ENCODE measurements at places on chromosomes 4 and X. TPM values are rescaled to one million over a fixed set of nuclear protein-coding genes. Genes with fewer than 3 reads are reported as not detected.
A peak's percentile ranks its signal among the peaks of the same experiment; 100 is the strongest.

- DNase-seq: no peak
These were observed 325.5 kb downstream of the GRID2 start for GRCh38 chr4:92629302-92629701.

GRCh38 chrX:2397229-2398063, 103.3 kb downstream of the DHRSX start:
- DNase-seq: no peak

- DNase-seq: peak; percentile 47
These were observed 63.9 kb downstream of the TRAPPC11 start for GRCh38 chr4:183722731-183723560.

DNA sequence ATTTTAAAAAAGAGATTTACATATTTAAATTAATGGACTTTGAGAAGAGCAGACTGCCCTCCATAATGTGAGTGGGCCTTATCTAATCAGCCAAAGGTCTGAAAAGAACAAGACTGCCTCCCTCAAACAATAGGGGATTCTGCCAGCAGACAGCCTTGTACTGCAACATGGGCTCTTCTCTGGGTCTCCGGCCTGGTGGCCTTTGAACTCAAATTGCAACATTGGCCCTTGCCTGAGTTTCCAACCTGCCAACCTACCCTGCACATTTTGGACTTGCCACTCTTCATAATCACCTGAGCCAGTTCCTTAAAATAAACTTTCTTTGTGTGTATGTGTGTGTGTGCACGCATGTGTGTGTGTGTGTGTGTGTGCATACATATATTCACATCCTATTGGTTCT, 90.8 kb upstream of the OTUD4 start:
- DNase-seq: no peak

GRCh38 chr4:189029976-189030504, 890.8 kb downstream of the TRIML1 start:
- DNase-seq: no peak

- no peak for DNase-seq
These were observed 155.2 kb upstream of the PABPC5 start for GRCh38 chrX:91279479-91279878.

- no peak for DNase-seq
These were observed 63.2 kb upstream of the WWC2 start for GRCh38 chr4:183035726-183036415.

DNA sequence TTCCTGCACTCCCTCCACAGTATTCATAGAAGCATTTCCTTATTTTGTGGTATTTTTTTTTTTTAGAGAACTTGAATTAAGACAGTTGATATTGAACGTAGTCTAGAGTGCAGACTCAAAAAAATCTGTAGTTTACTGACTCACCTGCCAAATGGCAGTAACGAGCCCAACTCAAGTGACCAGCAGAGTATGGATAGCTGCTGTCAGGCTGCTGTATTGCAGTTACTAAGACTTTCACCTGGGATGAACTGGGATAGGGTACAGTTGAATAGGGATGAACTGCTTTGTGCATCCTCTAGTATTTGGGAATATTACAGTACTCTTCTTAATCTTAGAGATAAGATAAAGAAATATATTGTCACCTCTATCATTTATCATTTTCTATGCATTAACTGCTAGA, 7.0 kb upstream of the SLC7A11 start:
- no peak for DNase-seq

GRCh38 chr4:87117051-87117731, 103.2 kb downstream of the KLHL8 start:
- no peak for DNase-seq

- DNase-seq: no peak
These were observed 29.4 kb upstream of the TTC29 start for GRCh38 chr4:146975036-146975435.

DNA sequence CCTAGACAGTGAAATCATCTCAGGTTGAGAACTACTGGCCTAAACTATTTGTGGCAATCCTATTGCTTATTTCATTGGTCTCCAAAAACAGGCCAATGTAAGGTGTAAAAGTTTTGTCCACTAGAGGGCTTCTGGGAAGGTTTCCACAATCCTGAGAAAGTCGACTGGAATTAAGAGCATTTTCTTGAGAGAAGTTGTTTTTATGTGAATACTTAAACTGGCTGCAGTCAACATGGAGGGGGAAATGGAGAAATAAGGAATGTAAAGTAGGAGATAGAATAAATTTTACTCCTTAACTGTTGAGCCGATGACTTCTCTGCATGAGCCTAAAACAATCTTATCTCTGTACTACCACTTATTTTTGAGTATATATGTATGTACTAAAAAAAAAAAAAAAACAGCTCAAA, 11.0 kb upstream of the EIF4E start:
- no peak for DNase-seq

DNA sequence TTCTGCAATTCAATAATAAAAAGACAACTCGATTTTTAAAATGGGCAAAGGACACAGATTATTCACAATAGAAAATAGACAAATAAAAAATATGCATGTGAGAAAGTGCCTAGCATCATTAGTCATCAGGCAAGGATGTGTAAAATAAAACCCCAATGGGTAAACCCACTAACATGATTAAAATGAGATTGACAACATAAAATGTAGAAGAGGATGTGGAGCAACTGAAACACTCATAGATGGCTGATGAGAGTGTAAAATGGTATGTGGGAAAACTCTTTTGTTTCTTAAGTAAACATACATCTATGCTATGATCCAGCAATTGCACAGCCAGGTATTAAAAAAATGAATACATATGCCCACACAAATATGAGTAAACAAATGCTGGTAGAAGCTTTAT, 177.6 kb downstream of the IQCM start:
- DNase-seq: no peak

DNA sequence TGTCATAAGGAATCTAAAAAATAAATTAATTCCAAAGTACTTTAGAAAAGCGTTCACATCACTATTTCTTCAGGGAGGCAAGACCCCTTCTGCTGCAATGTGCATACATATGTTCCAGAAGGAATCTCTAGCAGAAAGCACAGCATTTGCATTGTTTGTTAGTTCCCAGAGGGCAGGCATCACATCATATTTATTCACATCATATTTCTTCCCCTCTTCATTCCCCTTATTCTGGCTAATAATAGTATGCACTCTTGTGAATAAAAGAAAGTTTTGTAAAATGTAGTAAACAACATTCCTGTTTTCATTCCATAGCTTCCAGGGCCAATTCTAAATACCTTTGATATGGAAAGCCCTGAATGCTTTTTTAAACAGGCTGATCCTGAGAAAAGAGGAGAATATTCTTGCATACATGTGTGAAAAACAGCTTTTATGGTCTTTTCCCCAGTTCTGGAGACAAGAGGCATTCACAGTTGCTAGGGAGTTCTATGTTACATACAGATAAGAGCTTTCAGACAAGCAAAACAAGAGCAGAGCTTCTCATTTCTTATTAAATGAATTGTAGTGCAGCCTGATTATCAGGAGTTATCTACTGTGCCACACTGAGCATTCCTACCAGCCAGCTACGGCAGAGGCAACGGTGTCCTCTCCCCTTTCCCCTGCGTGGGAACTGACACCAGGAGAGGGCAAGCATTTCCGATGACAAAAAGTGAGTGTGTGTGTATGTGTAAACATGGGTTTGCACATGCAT, 15.2 kb downstream of the GATB start:
- no peak for DNase-seq

GRCh38 chrX:40952855-40953254, 132.4 kb upstream of the USP9X start:
- no peak for DNase-seq

DNA sequence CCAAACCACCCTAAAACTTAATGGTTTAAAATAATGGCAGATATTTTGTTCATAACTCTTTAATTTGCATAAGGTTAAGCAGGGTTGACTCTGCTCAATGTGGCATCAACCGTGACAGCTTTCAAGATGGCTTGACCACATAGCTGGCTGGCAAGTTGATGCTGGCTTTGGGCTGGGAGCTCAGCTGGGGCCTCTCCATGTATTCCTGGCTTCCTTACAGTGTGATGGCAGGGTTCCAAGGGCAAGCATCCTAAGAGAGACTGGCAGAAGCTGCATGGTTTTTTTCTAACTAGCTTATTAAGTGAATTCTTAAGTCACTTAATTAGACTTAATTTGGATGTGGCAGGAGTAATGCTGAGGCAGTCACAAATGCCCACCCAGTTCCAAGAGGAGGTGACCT, 4.5 kb downstream of the RP2 start:
- DNase-seq: no peak

DNA sequence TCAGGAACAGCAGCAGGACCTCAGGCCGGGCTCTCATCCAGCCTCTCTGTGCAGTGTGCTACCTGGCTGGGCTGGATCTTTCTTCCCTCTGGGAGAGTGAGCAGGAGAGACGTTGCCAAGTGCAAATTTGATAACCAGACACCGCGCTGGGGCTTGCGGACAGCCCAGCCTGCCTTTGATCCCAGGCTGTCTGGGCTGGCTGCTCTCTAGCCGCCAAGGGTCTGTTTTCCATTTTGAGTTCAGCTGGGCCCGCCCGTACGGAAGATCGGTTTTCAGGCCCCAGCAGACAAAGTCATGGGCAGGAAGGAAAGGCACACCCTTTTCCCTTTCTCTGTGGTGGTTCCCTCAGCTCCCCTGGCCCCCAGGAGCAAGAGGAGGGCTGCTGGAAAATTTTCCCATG, 90.2 kb downstream of the CPZ start:
- no peak for DNase-seq

GRCh38 chr4:89898304-89898716, 3.7 kb downstream of the MMRN1 start:
- no peak for DNase-seq

GRCh38 chr4:55568905-55569504, 22.3 kb upstream of the CLOCK start:
- DNase-seq: no peak

DNA sequence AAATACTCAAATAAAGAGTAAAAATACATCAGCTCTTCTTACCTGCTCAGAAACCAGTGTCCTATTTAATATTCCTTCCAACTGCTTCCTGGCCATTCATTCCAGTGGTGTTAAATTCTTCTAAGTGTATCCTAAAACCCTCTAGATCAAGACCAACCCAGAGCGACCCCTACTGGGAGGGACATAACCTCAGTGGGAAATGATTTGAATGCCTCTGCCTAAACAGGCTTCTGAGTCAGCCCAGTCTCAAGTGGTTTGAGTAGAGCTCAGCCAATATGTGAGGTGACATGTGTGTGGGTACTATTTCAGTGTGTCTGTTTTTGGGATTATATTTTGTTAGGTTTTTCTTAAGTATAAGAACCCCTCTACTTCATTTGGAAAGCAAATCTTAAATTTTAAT, 133.6 kb upstream of the ARHGEF9 start:
- DNase-seq: no peak

- DNase-seq: no peak
These were observed 146.8 kb upstream of the IL1RAPL2 start for GRCh38 chrX:104419211-104419610.

DNA sequence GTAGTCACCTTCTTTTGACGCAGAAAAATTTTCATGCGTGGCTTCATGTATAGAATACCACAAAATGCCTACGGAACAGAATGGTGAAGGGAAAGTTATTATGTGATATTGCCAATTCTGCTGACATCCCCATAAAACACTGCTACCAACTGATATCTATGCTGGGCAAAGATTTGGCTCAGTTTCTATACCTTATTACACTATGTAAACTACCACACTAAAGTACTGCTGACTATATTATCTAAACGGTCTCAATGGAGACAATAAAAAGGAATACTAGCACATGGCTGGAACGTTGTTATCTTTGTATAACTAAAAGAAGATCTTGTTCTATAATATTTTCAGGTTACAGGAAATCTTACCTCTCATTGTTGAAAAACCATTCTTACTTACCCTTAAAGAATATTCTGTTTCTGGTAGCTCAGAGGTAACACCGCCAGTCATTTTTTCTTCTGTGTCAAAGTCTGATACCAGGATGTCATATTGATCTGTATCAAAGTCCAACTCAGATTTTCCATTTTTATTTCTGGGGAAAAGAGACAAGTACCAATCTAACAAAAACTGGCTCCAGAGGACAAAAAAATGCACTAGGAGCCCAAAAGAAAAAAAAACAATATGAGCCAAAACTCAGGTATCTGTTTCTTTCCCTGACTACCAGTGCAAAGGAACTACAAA, 18.9 kb downstream of the MORC4 start:
- no peak for DNase-seq

GRCh38 chr4:101032541-101032940, 314.8 kb downstream of the PPP3CA start:
- DNase-seq: no peak

DNA sequence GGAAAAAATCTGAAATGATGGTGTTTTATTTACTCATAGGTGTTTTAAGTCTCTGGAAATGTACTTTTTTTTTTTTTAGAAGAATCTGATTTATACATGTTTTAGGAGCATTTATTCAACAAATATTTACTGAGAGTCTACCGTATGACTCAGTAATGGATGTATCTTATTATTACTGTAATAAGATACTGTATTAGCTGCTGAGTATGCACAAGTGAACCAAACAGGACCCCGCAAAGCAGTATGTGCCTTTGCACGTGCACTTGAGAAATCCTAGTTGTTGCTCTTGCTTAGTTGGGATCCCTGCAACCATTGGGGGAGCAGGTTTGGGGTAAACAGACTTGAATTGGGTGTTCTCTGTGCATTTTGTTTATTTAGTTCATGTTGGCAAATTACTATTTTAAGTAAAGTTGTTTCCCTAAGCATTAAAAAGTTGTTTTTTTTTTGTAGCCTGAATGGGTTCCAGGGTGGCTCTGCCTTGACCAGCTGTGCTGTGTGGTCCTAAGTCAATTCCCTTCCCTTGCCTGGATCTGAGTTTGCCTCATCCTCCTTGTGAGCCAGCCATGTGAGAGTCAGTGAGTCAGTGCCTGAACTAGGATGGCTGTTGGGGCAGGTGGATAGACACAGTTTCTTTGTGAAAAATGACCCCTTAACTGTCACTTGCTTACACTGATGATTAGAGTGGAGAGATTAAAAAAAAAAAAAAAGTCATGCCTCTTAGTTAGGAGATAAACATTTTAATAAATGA, 27.7 kb downstream of the DCUN1D4 start:
- no peak for DNase-seq

DNA sequence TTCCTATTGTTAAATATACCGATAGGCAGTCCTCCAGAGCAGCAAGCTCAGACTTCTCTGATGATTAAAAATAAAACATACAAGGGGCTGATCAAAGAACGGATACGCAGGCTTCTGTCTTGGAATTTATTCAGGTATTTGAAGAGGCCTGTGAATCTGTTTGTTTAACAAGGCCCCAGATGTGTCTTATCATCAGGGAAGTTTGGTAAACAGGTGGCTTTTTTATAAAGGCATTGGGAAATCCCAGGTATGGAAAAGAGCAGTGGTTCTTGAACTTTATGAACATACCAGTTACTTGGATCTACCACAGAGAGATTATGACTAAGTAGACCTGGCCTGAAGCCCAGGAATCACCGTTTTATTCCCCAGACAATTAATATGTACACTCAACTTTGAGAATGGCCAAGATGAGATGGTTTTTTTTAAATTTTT, 47.9 kb downstream of the SOWAHB start:
- DNase-seq: no peak

- no peak for DNase-seq
These were observed 17.0 kb upstream of the GRIPAP1 start for GRCh38 chrX:49019050-49019449.

GRCh38 chr4:52982255-52982945, 120.3 kb downstream of the RASL11B start:
- DNase-seq: no peak

The IRAK1 gene
- total RNA-seq: 208 TPM

The RHOXF1 gene
- total RNA-seq: not detected

The SERPINA7 gene
- total RNA-seq: not detected

The CFI gene
- 0.13 TPM for total RNA-seq

The CFAP99 gene
- not detected for total RNA-seq

Data from CD8-positive, alpha-beta memory T cell (primary cell).